Fibroblast of gingiva (primary cell): ENCODE measurements at places on chromosomes 5 and 9.

- DNase-seq = peak; percentile 44
Measured at GRCh38 chr5:160385496-160385895, 14.4 kb downstream of the FAM200C start.

GRCh38 chr5:39947657-39948056, 522.9 kb upstream of the DAB2 start:
- DNase-seq = peak; percentile 40

DNA sequence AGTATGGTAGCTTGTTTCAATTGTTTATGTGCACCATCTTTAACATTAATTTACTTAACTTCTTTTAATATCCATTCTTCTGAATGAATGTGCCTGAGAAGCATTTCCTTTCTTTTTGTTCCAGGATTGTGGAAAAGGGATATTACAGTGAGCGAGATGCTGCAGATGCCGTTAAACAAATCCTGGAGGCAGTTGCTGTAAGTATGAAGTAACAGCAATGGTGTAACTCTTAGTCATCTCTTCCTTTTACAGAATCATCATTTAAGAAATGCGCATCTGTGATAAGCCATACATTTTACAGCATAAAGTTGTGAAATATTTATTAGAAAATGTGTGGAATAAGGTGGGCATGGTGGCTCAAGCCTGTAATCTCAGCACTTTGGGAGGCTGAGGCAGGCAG, 117.7 kb downstream of the STARD4 start:
- DNase-seq = no peak

GRCh38 chr5:34524123-34524522, 132.0 kb upstream of the RAI14 start:
- DNase-seq = peak; percentile 83

GRCh38 chr5:79149433-79149832, 37.8 kb downstream of the BHMT start:
- no peak for DNase-seq

DNA sequence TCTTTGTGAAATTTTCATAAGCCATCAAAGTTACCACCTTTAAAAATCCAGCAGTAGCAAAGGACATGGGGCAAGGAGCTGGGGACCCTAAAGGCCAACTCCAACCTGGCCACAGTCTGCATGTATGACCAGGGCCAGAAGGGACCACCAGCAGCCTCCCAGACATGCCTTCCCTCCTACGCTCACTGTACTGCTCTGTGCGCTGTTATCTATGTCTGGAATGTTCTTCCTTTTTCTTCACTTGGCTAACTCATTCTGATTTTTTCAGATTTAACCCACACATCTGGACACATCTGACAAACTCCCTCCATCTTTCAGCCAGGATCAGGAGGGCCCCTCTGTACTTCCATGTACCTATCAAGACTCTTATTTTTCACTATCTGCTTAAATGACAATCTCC, 47.6 kb upstream of the TRAF1 start:
- no peak for DNase-seq

- DNase-seq = no peak
Measured at GRCh38 chr5:72221099-72221498, 98.9 kb downstream of the MRPS27 start.

DNA sequence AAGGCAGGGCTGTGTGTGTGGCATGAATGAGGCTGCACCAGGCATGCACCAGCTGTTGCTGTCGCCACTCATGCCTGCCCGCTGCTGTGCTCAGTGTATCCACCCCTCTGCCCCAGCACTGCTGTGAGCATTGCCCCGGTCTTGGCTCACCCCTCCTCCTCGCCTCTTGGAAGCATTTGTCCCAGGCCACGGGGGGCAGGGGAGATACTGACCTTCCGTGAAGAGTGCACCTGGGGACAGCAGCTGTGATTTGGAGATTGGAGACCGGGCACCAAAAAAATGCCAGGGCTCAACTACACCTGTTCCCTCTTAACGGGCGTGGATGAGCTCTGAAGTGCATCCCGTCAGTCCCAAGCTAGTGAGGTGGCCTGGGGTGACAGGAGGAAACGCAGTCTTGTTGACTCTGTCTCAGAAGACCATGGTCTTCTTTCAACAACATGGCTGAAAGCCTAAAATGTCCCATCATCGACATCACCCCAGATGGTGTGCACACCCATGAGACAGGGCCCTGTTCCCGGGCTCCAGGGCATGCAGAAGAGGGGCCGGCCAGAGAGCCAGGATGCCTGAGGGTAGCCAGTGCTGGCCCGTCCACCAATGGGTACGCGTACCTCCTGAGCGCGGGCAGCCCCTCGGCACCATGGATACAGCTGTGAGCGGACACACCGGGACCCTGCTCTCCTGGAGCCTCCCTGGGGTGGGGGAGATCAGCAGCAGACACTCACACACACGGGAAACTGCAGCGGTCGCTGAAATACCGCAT, 115.8 kb downstream of the COL5A1 start:
- DNase-seq = no peak

GRCh38 chr9:110143950-110144545, 63.9 kb downstream of the C9orf152 start:
- DNase-seq = no peak

GRCh38 chr5:96780626-96781025, 27.1 kb downstream of the ERAP1 start:
- no peak for DNase-seq

DNA sequence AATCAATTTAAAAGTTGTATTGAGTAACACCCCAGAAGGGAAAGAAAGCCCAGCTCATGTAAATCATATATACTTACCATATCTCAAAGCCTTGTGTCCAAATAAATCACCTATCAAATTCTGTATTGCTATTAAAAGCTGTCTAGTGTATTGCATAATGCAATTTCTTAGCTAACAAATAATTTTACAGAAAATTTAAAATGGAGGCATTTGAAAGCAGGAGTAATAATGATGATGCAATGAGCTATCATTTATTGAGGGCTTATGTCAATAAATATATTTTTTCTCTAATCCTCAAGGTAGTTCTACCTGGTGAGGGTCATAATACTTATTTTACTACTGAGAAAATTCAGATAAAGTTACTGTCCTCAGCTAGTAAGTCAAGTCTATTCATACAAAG, 42.8 kb upstream of the CDK5RAP2 start:
- DNase-seq = no peak
